LHCN-M2 (cell line): ENCODE measurements at places on chromosomes 2 and 18. TPM values are rescaled to one million over a fixed set of nuclear protein-coding genes. Genes with fewer than 3 reads are reported as not detected.
A peak's percentile ranks its signal among the peaks of the same experiment; 100 is the strongest.

- DNase-seq, result no peak
Observed at GRCh38 chr2:222485367-222486211, 61.2 kb downstream of the SGPP2 start.

DNA sequence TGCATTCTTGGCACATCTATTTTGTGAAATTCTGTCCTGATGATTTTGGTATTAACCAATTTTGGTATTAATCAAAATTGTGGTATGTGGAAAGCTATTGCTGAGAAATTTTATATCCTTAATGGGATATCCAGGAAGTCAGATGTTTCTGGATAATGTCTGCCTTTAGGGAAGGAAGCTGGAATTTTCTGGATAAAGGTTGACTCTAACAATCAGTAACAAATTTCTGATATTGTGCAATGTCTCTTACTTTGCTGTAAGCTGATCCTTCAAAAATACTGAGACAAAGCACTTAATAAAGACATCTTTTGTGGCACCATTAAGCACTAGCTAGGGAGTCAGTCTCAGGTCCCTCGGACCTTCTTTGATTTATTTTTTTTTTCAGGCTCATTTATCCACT is 100.8 kb upstream of the UGP2 start:
- DNase-seq, result peak; percentile 16

- no peak for DNase-seq
Observed at GRCh38 chr2:238599549-238600505, 173.1 kb downstream of the ASB1 start.

- no peak for DNase-seq
Observed at GRCh38 chr2:208182835-208183234, 7.0 kb downstream of the C2orf80 start.

- no peak for DNase-seq
Observed at GRCh38 chr2:216665717-216666116, 29.6 kb downstream of the IGFBP5 start.

DNA sequence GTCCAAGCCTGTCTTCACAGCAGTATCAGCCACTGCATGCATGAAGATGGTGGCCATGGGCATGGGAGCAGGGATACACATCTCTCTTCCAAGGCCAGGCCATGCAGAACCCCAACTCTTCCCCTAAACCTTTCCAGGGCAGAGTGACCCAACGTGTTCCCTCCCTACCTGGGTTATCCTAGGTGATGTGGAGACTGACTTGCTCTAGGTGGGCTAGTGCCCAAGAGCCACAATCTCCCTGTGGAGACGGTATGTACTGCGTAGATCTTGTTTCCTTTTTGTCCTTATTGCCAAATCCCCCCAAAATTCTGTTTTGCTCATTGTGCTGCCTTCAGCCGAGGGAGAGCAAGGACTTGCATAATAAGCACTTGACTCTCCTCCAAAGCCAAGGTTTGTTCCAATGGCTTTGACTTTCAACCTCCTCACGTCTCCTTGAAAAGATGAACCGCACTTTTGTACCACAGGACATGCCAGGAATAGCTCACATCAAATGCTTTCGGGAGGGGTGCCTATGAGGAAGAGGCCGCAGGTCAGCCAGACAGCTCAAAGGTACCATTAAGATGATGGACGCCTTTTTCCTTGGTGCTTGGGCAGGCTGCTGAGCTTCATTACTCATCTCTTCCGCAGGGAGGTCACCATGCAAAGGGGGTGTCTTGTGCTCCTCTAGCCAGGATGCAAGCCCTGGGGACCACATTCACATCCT is 76.2 kb upstream of the GLI2 start:
- DNase-seq, result no peak

DNA sequence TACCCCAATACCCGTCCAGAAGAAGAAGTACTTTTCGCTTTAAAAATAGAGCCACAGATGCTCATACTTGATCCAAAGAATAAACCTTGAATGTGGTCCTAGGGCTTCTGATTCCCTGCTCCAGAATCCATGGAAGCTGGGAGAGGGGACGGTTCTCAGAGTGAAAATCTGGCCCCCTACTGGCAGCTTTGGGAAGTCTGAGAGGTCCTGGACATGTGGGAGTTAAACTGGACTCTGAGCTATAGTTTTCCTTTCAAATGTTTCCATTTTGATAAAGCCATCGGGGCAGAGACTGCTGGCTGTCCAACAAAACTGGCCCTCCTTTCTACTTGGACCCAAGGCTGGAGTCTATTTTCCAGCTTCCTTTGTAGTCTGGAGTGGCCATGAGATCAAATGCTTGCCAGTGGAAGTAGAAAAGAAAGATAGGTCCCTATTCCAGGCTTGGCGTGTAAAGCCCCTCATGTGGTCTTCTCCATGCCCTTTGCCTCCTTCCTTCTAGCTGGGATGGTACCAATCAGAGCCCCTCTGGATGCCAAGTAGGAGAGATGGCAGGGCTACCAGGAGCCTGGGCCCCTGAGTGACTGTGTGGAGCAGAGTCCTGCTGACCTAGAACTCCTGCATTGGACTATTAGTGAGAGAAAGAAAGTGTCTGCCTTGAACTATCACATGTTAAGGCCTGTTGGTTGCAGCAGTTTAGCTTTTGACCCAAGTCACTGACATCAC is 37.7 kb upstream of the TBC1D8 start:
- peak; percentile 39 for DNase-seq

GRCh38 chr18:11980163-11980493 is 1.2 kb upstream of the IMPA2 start:
- DNase-seq, result no peak

- DNase-seq, result no peak
Observed at GRCh38 chr2:235537587-235537986, 43.7 kb downstream of the AGAP1 start.

DNA sequence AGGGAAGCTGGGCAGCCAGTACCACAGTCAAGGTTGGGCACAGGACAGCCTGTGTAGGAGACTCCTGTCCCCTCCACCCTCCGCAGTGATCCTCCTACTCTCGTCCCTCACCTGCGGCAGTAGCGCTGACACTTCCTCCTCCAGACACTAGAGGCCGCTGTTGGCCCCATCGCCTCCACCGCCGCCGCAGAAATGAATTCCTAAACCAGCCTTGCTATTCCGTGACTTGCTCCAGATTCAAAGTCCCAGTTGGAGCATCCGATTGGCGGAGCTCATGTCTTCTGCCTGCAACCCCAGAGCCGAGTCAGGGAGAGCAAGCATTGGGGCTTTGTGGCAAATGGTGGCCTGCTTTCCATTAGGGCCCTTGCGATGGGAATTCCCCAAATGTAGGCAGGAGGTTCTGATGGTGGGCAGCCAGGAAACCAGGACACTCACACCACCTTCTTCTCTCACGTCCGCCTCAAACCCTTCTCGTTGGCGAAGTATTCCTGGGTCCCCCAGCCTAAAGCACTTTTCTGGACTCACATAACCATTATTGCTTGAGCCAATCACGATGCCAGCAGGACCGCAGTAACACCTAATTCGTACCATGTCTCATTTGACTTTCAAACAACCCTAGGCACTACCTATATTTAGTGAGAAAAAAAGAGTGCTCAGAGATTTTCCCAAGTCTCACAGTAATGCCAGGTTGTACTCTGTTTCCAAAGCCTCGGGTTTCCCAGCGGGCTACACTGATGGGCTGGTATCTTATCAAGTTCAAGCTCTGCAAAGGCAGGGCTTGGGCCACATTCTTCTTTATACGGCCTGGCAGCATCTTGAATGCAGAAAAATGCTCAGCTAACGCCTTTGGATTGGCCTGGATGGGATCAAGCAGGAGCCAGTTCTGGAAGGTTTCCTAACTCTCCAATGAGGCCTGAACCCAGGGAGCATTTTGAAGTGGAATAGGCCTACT is 1.2 kb upstream of the DNAJB2 start:
- DNase-seq, result peak; percentile 77

Gene GTF3C2
- 42.3 and 43.5 TPM in 2 replicates for total RNA-seq

Gene STARD6
- not detected in 2 replicates for total RNA-seq

Gene LCT
- 0.06 TPM in 1 of 2 replicates, not detected in the other for total RNA-seq

Gene EGR4
- not detected in 2 replicates for total RNA-seq

Gene UGT1A3
- not detected in 2 replicates for total RNA-seq

Gene SMPD4
- total RNA-seq, result 41.6 and 42.5 TPM in 2 replicates

Gene NXPH2
- total RNA-seq, result not detected in 2 replicates

Gene LRATD1
- 0.26 and 0.57 TPM in 2 replicates for total RNA-seq

Gene STPG4
- total RNA-seq, result 0.17 and 0.19 TPM in 2 replicates

Gene SAP130
- total RNA-seq, result 11.3 and 16.0 TPM in 2 replicates
